Activated B cell treated with CpG ODN at 0.5 μM for 24 hours (primary cell): ENCODE measurements at places on chromosomes 3 and 15. TPM values are rescaled to one million over a fixed set of nuclear protein-coding genes. Genes with fewer than 3 reads are reported as not detected.

Gene CCRL2
- total RNA-seq, result 1.9 TPM in 2 replicates

Gene SLC22A13
- 0.20 and 0.51 TPM in 2 replicates for total RNA-seq

Gene SCAMP5
- 0.44 and 0.62 TPM in 2 replicates for total RNA-seq

Gene SRP14
- total RNA-seq, result 183 and 217 TPM in 2 replicates

Gene NANOGP8
- 0.47 TPM in 1 of 2 replicates, not detected in the other for total RNA-seq

Gene SPATA12
- not detected in 2 replicates for total RNA-seq

Gene CASR
- total RNA-seq, result 0.02 TPM in 1 of 2 replicates, not detected in the other
